ENCODE measurements at places on chromosomes 6 and 20.

GRCh38 chr20:21325296-21325695, 22.2 kb downstream of the XRN2 start:
- no peak for DNase-seq

DNA sequence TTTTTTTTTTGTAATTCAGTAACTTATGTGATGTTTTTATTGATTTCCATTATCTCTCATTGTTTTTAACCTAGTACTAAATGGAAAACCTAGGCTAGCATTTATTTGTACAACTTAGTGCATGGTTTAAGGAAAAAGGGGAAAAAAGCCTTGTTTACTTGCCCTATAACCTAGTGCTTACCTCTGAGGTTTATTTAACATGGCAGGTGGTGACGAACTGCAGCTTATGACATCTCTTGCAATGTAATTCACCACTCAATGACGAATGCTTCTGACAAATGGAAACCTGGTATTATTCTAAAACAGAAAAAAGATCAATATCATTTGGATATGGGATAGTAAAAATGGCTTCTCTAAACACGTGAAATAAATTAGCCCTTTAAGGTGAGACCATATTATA, 618.6 kb upstream of the FLRT3 start:
- DNase-seq, result no peak

GRCh38 chr6:142313284-142313683, 11.5 kb downstream of the ADGRG6 start:
- no peak for DNase-seq

- no peak for DNase-seq
Measured at GRCh38 chr6:14644381-14644780, 526.8 kb downstream of the CD83 start.

DNA sequence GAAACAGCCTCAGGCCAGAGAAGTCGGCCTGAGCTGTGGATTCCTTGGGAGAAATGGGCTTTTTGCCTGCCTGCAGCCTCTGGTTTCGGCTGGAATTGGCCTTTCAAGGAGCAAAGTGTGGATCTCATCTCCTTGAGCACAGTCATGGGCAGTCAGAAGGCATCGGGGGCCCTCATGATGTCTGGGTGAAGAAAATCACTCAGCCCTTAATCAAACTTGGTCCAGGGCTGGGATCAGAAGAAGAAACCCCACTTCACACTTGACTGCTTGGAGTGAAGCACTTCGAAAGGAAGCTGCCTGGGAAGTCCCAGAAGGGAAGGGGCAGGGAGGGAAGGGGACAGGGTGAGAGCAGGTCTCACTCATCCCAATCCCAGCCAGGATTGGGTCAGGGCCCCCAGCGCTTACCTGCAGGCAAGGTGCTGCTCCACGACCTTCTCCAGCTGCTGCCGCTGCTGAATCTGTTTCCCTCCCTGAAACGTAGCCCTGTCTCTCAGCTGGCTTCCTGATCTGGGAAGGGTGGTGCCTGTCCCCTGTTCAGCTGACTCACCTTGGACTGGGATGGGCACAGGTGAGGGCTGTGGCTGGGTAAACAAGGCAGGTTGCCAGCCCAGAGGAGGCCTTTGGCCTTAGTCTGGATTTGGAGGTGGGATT, at the start of gene SDCBP2:
Gene SDCBP2 (minus strand): TSS at position 460 of the 651 bp plus-strand sequence. CDS start 8,723 bp downstream, outside the sequence.
- no peak for DNase-seq

GRCh38 chr6:154931711-154932424, 63.2 kb upstream of the TIAM2 start:
- no peak for DNase-seq

GRCh38 chr6:156889469-156889868, 112.3 kb downstream of the ARID1B start:
- DNase-seq, result no peak

DNA sequence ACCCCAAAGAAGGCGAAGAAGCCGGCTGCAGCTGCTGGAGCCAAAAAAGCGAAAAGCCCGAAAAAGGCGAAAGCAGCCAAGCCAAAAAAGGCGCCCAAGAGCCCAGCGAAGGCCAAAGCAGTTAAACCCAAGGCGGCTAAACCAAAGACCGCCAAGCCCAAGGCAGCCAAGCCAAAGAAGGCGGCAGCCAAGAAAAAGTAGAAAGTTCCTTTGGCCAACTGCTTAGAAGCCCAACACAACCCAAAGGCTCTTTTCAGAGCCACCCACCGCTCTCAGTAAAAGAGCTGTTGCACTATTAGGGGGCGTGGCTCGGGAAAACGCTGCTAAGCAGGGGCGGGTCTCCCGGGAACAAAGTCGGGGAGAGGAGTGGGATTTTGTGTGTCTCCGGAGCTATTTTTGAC, 69.6 kb downstream of the HFE start:
- DNase-seq, result no peak

- no peak for DNase-seq
Measured at GRCh38 chr6:30931969-30932645, at the start of gene SFTA2. Gene SFTA2, minus strand, starts transcription at chr6:30932170. Its CDS starts 74 bp downstream, at chr6:30932096.

DNA sequence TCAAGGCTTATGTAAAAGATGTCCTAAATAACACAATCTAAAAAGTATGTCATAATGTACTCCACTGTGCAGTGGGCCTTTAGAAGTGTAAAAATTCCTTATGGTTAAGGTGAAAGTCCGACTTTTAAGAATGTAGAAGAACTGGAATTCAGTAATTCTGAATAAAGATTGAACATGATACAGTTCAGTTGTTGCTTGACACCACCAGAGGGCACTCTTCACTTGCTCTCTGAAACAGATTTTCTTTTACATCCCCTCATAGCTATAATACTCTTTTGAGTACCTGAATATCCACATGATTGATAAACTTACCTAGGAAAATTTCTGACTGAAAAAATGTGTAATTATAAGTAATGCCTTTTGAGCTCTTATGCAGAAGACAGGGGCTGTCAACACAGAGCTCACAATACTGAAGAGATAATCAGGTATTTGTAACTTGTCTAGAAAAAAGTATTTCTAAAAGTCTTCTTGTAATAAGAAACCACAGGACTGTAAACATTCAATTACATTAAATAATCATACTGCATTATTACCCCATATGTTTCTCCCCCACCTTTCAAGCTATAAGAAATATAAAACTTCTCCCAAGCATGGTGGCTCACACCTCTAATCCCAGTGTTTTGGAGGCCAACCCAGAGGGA, 92.1 kb downstream of the POPDC3 start:
- peak; percentile 15 for DNase-seq

GRCh38 chr6:75524322-75524972, 30.8 kb upstream of the FILIP1 start:
- DNase-seq, result no peak

- DNase-seq, result peak; percentile 10
Measured at GRCh38 chr6:36197739-36198221, 1.2 kb downstream of the BRPF3 start.

DNA sequence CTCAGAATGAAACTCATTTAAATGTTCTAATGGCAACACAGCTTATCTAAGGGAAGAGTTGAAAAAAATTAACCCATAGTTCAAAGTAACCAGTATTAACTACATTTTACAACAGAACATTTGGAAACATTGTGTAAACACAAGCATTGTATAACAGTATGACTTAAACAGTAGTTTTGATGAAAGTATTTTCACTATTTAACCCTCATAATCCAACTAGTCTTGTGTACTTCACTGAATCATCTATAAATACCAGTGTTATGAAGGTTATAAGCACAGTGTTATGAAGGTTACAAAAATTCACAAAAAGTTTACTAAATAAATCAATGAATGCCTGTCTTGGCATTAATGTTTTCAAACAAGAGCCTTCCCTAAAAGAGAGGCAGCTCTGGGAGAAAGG, 66.5 kb downstream of the REV3L start:
- no peak for DNase-seq

- DNase-seq, result no peak
Measured at GRCh38 chr20:20207291-20207690, 155.0 kb downstream of the CFAP61 start.

DNA sequence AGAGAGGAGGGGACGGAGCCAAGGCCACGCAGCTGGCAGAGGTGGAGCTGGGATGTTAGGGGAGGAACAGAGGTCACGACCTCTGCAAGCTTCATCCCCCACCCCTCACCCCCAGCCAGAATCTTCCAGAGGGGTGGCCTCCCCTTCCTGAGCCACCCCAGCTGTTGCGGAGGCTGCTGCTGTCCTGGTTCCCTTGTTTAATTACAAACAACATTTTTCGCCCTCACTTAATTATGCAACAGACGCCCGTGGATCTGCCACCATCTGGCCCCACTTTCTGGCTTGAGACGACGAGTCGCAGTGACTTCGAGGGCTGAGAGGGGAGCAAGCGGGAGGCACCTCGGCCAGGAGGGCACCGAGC, 153.7 kb upstream of the PTPN1 start:
- no peak for DNase-seq

- DNase-seq, result peak; percentile 27
Measured at GRCh38 chr6:125918681-125919566, 37.6 kb upstream of the HINT3 start.

- DNase-seq, result peak; percentile 67
Measured at GRCh38 chr6:113596387-113597230, 260.5 kb upstream of the MARCKS start.

DNA sequence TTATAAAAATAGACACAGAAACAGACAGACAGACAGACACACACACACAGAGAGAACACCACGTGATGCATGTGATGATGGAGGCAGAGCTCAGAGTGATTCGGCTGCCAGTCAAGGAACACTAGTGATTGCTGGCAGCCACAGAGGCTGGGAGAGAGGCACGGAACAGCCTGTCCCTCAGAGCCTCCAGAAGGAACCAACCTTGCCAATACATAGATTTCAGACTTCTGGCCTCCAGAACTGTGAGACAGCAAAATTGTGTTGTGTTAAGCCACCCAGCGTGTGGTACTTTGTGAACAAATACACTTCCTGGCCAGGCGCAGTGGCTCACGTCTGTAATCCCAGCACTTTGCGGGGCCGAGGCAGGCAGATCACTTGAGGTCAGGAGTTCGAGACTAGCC, 9.5 kb upstream of the PARD6B start:
- no peak for DNase-seq

GRCh38 chr20:58479726-58480440, 35.3 kb downstream of the APCDD1L start:
- DNase-seq, result no peak

GRCh38 chr6:37565267-37566110, 65.8 kb upstream of the CCDC167 start:
- DNase-seq, result peak; percentile 19

- DNase-seq, result no peak
Measured at GRCh38 chr6:130215526-130215925, 7.2 kb downstream of the SAMD3 start.

- no peak for DNase-seq
Measured at GRCh38 chr6:103893141-103893581, 966.6 kb downstream of the HACE1 start.

DNA sequence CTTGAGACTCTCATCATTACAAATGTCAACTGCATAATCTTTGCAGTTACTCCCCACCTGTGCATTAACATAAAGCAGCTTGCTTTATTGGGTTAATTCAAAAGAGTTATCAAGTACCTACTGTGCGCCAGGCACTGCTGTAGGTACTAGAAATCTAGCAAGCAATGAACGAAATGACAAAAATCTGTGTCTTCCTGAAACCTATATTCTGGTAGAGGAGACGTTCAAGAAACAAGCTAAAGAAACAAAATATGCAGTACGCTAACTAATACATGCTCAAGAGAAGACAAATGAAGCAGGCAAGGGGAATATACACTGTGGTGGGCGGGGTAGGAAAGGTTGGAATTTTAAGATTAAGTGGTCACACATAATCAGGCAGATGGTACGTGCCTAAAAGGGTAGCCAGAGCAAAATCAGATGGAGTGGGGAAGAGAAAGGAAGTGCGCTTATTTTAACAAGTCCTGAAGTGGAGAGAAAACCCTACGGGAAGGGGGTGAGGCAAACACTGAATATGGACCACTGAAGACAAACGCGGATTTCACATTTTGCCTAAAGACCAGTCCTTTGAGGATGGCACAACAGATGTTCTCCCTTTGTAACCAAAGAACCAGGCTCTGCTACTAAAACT, 1.2 kb downstream of the ELOVL2 start:
- DNase-seq, result no peak

GRCh38 chr6:147651249-147652063, 143.0 kb downstream of the SAMD5 start:
- no peak for DNase-seq

DNA sequence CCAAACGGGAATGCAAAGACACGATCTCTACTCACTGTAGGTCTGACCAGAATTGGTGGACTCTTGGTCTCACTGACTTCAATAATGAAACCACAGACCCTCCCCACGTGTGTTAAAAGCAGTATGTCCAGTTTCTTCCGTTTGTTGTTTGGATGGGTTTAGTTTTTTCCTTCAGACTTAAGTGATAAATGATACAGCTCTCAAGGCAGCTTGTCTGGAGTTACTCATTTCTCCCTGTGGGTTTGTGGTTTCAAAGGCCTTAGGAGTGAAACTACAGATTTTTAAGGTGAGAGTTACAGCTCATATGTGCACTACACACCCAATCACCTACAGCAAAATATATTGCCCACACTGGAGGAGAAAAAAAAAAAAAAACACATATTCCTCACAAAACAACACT, 86.7 kb upstream of the STMND1 start:
- DNase-seq, result no peak

DNA sequence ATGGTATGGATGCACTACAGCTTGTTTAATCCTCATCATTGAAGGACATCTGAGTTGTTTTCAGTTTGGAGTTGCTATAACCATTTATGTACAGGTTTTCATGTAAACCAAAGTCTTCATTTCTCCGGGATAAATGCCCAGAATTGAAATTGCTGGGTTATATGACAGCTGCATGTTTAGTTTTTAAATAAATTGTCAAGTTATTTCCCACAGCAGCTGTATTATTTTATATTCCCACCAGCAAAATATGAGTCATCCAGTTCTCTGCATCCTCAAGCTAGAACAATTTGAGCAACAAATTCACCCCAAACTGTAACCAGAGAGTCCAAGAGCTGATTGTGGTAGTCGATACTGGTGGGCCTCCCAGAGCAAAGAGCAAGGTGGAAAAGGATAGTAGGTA, 161.0 kb upstream of the PRND start:
- no peak for DNase-seq

- peak; percentile 30 for DNase-seq
Measured at GRCh38 chr20:17556837-17557674, 12.8 kb upstream of the DSTN start.

GRCh38 chr6:111573892-111574797, 31.5 kb downstream of the TRAF3IP2 start:
- no peak for DNase-seq

- DNase-seq, result no peak
Measured at GRCh38 chr6:73121421-73121993, 103.8 kb downstream of the KHDC1L start.

DNA sequence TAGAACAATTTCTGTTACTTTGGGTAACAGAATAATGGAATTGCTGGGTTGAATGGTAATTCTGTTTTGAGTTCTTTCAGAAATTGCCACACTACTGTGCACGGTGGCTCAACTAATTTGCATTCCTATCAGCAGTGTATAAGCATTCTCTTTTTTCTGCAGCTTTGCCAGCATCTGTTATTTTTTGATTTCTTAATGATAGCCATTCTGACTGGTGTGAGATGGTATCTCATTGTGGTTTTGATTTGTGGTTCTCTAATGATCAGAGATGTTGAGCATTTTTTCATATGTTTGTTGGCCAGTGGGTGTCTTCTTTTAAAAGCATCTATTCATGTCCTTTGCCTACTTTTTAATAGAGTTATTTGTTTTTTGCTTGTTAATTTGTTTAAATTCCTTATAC, 846.8 kb downstream of the KIF16B start:
- DNase-seq, result no peak

Measured in NCI-H2081 treated with DMSO at 0.1 percent for 48 hours (cell line).